Neuronal stem cell (in vitro differentiated cells): ENCODE measurements at places on chromosomes 4 and X.

DNA sequence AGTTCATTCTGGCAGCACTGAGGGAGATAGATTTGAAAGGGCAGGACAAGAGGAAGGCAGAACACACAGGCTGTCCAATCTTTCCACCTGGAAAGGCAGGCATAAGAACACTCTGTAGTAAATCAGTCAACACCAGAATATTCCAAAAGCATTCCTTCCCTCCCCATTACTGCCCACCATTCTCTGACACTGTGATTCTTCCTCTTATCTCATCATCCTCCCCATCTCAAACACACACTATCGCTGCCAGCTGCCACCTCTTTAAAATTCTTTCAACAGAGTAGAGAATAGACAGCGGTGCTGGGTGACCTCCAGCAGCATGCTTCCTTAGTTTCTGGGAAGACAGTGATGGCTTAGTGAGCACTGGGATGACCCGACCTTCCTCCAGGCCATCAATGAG, 53.7 kb upstream of the MYOZ2 start:
- H3K4me3 ChIP-seq: no peak overlapping the region
- no peak for DNase-seq
- no peaks in the 10 kb centered on the region for H3K36me3 ChIP-seq
- H3K4me1 ChIP-seq: peaks cover 4% of the 10 kb centered on the region
- no peak overlapping the region for H3K27ac ChIP-seq
- H3K27me3 ChIP-seq: no peaks in the 10 kb centered on the region

DNA sequence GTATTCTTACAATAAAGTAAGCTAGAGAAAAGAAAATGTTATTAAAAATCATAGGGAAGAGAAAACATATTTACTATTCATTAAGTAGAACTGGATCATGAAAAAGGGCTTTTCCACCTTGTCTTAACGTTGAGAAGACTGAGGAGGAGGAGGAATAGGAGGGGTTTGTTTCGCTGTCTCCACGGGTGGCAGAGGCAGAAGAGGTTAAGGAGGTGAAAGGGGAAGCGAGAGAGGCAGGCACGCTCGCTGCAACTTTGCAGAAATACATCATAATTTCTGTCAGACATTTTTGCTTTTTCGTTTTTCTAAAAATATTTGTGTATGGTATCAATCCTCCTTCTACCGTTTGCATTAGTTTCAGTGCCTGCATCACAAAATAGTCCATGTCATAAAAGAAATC, 2375.1 kb upstream of the AGA start:
- H3K36me3 ChIP-seq: no peaks in the 10 kb centered on the region
- DNase-seq: no peak
- H3K4me1 ChIP-seq: no peaks in the 10 kb centered on the region
- no peak overlapping the region for H3K4me3 ChIP-seq

- H3K27me3 ChIP-seq: no peaks in the 10 kb centered on the region
- peaks cover 4% of the 10 kb centered on the region for H3K4me1 ChIP-seq
- no peak within 1 kb of the TSS for H3K4me3 ChIP-seq
- no peaks in the 10 kb centered on the region for H3K36me3 ChIP-seq
Measured at GRCh38 chr4:158172261-158173258, at the start of gene GASK1B. TSS of gene GASK1B (minus strand) at chr4:158173025. CDS start at chr4:158171375, 1,650 bp downstream.

- H3K27ac ChIP-seq: no peak overlapping the region
- H3K4me1 ChIP-seq: no peaks in the 10 kb centered on the region
- no peaks in the 10 kb centered on the region for H3K27me3 ChIP-seq
- H3K4me3 ChIP-seq: no peak overlapping the region
- H3K36me3 ChIP-seq: no peaks in the 10 kb centered on the region
Measured at GRCh38 chr4:89369581-89369980, 62.0 kb upstream of the GPRIN3 start.

DNA sequence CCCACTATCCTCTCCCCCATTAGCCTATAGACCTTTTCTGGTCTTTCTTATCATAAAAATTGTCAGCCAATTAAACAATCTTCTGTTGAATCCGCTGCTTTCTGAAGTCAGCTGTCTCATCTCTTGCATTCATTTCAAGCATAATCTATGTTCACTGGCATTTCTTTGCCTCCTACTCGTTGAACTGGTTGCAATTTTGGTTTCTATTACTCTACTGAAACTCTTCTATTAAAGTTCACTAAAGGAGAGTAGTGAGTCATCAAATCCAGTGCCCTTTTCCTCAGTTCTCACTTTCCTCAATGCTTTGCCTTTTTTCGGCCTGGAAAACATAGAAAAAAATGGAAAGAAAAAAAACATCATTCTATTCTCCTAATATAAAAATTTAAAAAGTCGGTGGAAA, 23.9 kb upstream of the CXCL13 start:
- DNase-seq: no peak
- H3K4me3 ChIP-seq: no peak overlapping the region
- H3K36me3 ChIP-seq: no peaks in the 10 kb centered on the region
- H3K27ac ChIP-seq: no peak overlapping the region

DNA sequence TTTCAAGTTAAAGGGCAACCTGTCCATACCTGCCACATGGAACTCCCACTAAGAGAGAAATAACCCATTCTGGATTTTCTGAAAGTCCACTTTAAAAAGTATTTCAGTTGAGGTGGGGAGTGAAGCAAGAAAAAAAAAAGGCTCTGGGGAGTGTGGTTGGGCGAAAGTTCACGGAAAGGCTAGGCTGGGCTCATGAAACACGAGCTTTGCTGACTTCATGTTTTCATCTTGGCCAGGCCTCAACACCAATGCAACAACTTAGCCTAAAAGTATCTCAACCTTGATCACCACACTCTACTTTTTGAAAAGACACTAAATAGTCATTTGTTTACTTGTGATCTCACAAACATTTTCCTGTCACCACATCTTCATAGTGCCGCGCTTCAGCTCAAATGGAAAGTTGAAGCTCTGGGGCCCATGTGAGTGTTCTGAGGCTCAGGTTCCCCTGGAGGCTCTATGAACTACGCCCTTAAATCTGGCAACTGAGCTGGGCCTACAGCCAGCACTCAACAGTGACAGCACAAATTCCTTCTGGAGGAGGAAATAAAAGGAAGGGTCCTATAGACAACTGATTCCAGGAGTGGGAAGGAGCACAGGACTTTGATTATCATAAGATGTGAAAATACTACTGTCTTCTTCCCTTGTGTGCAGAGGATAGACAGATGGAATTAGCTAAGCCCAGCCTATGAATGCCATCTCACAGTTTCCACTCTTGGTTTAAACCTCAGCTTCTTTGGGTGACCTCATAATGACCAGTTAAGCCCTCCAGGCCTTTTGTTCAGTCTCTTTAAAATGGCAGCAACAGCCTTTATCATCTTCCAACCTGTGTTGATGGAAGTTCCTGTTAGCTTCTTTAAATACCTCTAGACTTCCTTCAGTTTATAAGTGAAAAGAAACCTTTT, 5.1 kb downstream of the CD40LG start:
- no peak for DNase-seq
- peaks cover 5% of the 10 kb centered on the region for H3K4me1 ChIP-seq
- H3K27me3 ChIP-seq: no peaks in the 10 kb centered on the region
- H3K27ac ChIP-seq: no peak overlapping the region

GRCh38 chr4:132299841-132300240, 849.3 kb upstream of the PCDH10 start:
- no peaks in the 10 kb centered on the region for H3K4me1 ChIP-seq
- no peaks in the 10 kb centered on the region for H3K27me3 ChIP-seq
- no peaks in the 10 kb centered on the region for H3K36me3 ChIP-seq
- no peak for DNase-seq

DNA sequence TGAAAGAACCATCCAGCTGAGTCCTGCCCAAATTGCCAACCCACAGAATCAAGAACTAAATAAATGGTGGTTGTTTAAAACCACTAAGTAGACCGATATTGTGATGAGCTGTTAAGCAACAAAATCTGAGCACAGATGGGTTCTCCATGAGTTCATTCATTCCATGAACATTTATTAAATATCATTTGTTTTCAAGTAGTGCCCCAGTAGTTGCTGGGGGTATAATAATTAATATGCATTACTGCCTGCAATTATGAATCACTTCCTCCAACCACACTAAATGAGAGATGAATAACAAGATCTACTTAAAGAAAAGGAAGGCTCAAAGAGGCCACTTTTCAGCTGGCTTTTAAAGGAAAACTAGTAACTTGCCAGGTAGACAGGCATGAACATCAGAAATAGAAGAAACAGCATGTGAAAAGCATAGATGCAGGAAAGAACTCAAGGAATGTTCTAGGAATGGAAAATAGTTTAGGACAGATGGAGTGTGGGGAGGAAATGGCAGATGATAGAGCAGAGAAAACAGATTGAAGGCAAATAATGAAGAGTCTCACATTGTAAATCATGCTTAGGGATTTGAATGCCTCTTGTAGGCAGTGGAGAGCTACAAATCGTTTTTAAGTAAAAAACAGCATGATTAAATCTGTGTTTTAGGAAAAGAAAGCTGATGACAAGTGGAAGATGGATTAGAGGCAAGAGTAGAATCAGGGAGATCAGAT, 641.7 kb upstream of the DIPK2B start:
- H3K27me3 ChIP-seq: no peaks in the 10 kb centered on the region
- no peak overlapping the region for H3K4me3 ChIP-seq
- H3K36me3 ChIP-seq: peaks cover 66% of the 10 kb centered on the region
- H3K4me1 ChIP-seq: no peaks in the 10 kb centered on the region
- H3K27ac ChIP-seq: no peak overlapping the region

DNA sequence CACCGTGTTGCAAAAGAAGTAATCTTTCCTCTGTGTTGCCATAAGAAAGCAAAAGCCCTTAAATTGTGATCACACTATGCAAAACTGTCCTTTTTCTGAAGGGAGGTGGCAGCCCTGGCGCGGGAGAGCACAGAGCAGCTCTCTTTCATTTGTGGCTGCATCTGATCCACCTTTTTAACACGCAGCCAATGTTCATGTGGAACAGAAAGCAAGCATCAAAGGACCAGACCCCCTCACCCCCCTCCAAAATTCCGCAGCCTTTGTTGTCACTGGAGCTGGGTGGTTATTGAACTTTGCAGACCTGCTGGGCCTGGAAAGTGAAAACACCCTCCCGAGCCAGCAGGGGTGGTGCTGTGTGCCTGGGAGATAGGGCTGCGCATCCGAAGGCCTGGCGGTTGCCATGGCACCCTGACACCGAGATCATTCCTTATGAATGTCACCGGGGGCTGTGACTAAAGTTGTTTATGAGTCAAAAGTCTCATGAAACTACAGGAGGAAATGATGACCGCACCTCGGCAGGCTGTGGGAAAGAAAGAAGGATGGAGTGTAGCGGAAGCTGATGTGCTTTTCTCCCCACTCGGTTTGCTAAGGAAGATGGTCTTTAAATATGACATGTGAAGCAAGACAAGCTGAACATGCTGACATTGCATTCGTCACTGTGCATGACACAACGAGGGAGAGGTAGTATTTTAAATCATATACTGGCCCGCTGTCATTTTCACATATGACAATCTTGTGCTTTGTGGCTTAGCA, 367.4 kb downstream of the UNC5C start:
- H3K4me1 ChIP-seq: peaks cover 19% of the 10 kb centered on the region
- H3K27ac ChIP-seq: peak overlapping the region; percentile 14
- peak; percentile 68 for DNase-seq
- H3K27me3 ChIP-seq: no peaks in the 10 kb centered on the region
- peak overlapping the region; percentile 27 for H3K4me3 ChIP-seq

GRCh38 chrX:40722930-40723329, 12.4 kb downstream of the MED14 start:
- no peak for DNase-seq
- H3K27me3 ChIP-seq: no peaks in the 10 kb centered on the region
- H3K4me1 ChIP-seq: no peaks in the 10 kb centered on the region
- H3K27ac ChIP-seq: no peak overlapping the region
- H3K4me3 ChIP-seq: no peak overlapping the region

- H3K4me3 ChIP-seq: no peak overlapping the region
- no peaks in the 10 kb centered on the region for H3K4me1 ChIP-seq
- no peak for DNase-seq
- H3K27ac ChIP-seq: no peak overlapping the region
Measured at GRCh38 chr4:56892691-56893090, 15.0 kb upstream of the REST start.

DNA sequence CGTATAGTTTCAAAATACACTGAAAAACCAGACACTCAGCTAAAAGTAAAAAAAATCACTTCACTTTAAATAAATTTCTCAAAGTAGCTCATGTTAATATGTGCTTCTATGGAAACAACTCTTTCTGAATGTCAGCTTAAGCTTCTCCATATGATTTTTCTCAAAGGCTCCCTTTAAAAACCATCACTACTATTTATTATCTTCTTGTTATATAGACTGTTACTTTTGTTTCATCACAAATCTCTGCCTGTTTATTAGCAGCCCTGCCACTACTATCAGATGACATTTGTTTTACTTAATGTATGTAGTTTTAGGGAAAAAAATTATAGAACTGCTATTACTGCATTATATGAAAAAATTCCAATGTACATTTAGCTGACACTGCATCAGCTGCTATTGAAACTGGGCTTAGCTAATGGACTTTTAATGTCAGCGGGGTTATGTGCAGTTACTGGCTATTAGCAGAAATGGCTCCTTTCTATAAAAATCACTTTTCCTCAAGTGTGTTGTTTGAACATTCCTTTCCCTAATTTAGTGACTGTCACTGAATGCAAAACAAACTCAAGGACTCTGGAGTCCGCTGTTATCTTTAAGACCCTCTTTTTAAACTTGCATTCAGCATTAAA, 10.8 kb downstream of the UNC5C start:
- H3K36me3 ChIP-seq: no peaks in the 10 kb centered on the region
- no peak for DNase-seq
- no peak overlapping the region for H3K27ac ChIP-seq
- no peaks in the 10 kb centered on the region for H3K4me1 ChIP-seq

DNA sequence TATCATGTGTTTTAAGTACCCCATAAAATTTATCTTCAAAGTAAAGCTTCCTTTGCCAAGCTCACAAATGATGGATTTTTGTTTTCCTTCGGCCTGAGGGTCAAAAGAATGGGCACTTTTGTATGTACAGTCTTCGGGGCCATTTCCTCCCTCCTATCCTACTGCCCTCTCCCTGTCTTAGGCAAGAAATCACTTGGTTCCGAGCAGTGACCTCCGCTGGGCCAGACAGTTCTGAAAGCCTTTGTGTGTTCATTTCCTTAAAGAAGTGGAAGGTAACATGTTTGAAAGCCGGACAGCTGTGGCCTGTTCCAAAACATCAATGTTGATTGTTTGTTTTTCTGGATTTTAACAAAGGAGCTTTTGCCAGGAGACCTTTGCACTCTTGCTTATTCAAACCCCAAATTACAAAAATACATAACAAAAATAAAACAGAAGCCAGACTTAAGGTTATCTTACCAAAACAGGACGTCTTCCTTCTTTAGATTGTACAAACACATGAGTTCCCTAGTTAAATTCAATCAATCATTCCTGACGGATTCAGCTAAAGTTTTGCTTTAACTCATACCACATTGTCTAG, 110.6 kb upstream of the LIMCH1 start:
- H3K36me3 ChIP-seq: no peaks in the 10 kb centered on the region
- peaks cover 28% of the 10 kb centered on the region for H3K4me1 ChIP-seq
- H3K27ac ChIP-seq: no peak overlapping the region
- H3K4me3 ChIP-seq: no peak overlapping the region

- DNase-seq: no peak
- H3K4me1 ChIP-seq: no peaks in the 10 kb centered on the region
- peaks cover 13% of the 10 kb centered on the region for H3K36me3 ChIP-seq
- H3K27me3 ChIP-seq: no peaks in the 10 kb centered on the region
Measured at GRCh38 chrX:38807873-38808272, 6.6 kb downstream of the MID1IP1 start.
